ENCODE measurements at places on chromosomes 1 and 21.

DNA sequence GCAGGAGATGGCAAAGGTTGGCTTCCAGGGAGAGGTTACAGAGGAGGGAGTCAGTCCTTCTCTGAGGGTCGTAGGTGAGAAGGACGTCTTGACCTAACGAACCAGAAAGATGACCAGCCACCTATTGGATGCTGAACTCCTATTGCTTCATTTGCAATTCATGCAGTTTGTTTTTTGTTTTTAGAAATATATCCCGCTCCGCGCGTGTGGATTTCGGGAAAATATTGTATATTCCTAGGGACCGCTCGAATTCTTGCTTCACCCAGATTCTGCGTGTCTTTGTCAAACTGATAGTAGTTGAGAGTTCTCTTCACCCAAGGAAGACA lies 564 bp downstream of the DISP1 start:
- no peak for DNase-seq

GRCh38 chr21:25638660-25639550 lies at the start of gene JAM2:
Gene JAM2, plus strand, starts transcription at chr21:25639258. Its CDS starts 564 bp downstream, at chr21:25639822.
- DNase-seq, result no peak

DNA sequence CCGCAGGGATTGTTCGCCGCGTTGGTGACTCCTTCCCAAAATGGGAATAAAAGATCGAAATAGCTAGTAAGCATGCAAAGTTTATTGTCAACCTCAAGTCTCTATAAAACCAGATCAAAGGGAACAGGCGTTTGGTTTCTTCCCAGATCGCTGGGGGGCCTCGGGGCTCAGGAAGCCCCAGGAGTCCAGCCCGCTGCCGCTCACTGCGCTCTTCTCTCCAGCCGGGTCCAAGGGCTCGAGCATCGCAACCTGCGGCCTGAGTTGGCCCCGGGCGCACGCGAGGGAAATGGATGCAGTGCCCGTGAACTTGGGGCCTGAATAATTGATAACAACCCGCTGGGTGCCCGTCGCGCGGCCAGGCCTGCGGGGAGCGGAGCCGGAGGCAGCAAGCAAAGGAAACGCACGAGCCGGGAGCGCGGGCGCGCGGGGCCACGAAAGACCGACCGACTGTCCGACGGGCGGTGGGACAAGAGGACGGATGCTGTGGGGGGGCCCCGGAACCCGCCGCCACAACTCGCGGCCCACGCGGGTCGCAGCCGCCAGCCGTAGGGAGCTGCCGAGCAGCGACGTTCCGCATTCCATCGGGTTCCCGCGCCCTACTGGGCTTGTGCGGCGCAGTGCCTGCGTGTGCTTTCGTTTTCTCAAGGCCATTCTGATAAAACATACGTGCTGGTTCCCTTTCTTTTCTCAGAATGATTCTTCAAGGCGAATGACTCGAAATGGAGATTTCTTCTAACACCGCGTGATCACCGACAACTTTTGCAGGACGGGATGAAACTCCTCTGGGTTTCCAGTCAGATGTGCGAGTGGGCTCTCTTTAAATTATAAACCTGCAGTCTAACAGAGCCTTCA lies 14.0 kb upstream of the ALX3 start:
- no peak for DNase-seq

DNA sequence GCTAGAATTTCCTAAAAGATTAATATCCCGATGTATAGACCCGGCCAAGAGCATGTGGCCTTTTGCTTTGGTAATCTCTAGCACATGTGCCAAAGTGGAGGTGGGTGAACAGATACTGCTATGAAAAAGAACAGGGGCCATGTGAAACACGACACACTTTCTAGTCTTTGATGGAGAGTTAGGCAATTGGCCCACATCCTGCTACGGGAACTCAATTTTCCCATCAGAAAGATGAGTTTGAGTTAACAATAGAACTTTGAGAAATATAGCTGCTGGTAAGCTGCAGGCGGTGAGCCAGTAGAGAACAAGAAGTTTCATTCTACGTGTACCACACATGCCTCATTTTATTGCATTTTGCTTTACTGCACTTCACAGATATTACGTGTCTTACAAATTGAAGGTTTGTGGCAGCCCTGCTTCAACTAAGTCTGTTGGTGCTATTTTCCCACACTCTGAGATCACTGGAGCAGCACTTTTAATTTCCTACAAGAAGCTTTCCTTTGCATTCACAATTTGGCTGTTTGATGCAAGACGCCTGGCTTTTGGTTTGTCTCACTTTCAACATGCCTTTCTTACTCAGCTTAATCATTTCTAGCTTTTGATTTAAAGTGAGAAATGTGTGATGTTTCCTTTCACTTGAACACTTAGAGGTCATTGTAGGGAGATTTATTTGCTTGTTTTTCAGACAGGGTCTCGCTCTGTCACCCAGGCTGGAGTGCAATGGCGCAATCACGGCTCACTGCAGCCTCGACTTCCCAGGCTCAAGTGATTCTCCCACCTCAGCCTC lies 46.3 kb downstream of the HTR6 start:
- DNase-seq, result no peak

GRCh38 chr1:46302641-46303037 lies 777 bp downstream of the LRRC41 start:
- no peak for DNase-seq

- DNase-seq, result no peak
Observed at GRCh38 chr1:22831729-22832413, 121.2 kb downstream of the EPHB2 start.

GRCh38 chr1:212738330-212738729 lies 38.7 kb upstream of the BATF3 start:
- DNase-seq, result no peak

DNA sequence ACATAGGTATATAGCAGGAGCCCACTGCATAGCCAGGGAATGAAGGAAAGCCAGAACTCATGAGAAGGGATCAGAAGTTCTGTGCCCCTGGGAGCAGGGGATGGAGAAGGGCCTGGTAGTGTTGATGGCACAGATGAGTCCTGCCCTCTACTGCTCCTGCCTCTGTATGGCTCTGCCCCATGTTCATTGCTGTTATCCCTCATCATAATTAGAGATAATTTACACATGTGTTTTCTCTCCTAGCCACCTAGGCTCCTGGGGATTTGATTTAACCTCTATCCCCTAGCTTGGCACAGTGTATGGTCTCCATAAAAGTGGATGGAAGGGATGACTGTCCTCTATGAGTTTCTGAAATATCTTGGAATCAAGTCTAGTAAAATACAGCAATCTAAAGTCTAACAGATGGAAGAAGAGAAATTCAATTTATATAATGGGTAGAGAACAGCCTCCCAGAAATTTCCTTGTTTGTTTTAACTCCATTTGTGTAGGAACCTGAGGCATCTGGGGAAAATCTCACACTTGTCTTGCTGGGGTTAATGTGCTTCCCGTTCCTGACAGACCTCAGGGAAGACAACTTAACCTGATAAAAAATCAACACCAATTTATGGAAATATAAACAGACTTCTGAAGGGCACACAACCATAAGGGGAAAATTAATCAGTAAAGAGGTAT lies 393.8 kb downstream of the HHAT start:
- no peak for DNase-seq

DNA sequence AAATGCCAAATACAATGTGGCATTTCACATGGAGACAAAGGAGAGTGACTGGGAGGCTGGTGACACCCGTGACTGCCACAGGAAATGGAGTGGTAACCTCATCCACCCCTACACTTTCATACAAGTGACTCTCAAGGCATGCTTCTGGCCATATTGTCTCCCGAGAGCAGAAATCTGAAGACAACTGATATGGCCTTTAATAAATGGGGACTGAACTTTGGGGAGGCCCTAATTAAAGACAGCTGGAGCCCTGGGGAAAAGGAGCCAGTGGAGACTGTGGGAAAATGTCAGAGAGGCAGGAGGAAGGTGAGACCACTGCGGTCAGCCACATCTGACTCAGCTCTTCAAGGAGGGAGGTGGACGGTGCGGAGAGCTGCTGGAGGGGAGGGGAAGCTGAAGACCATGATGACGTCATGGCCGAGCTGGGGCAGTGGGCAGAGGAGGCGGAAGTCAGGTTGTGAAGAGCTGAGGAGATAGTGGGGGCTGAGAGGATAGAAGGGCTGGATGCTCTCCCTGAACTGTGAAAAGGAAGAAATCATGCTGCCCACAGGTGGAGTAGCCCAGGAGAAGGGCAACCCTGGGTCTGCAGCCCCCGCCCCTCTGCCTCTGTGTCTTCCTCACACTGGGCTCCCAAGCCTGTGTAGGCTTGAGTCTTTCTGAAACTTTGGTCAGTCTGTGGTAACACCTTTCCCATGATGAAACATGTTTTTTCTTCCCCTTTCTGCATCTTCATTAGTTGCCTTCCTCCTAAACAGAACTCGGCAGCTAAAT lies 14.0 kb upstream of the NCF2 start:
- DNase-seq, result no peak

DNA sequence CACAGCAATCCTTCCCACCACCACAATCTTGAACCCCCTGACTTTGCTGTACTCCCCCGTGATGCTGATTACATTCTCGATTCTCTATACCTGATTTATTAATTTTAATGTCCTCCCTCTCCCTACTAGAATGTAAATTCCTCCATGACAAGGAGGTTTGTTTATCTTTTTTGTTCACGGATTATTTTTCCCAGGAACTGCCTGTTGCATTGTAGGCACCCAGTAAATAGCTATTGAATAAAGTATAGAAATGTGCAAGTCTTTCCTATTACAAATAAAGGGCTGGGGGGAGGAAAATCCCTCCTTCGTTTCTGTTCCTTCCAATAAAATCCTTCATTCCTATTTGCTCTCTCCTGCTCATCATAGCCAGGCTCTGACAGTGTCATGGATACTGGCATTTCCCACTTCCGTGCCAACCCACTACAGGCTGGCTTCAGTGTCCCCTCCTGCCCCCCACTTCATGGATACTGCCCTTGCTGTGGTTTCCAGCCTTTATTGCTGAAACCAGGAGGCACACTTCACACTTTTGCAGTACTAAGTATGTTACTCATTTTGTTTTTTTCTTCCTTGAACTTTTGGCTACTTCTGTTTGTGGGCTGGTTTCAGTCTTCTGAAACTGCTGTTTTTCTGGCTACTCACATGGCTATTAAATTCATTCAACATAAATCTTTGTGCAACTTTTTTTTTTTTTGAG lies 7.5 kb downstream of the KIF1B start:
- no peak for DNase-seq

DNA sequence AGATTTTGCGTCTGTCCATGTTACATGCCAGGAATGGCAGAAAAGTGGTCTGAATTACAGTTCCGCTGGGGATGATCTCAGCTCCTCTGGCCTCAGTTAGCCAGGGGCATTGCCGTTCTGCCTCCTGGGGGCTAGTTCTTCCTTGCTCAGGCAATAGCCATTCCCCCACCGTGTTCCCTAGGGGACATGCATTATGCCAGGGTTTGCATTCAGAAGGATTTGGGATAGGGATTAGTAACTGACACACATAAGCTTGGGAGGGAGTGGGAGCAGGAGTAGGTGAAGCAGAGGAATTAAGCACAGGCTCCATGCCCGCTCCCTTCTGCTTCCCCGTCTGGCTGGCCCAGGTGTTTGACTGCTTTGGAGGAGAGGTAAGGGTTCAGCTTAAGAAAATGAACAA lies 12.7 kb downstream of the LRRC71 start:
- DNase-seq, result no peak

DNA sequence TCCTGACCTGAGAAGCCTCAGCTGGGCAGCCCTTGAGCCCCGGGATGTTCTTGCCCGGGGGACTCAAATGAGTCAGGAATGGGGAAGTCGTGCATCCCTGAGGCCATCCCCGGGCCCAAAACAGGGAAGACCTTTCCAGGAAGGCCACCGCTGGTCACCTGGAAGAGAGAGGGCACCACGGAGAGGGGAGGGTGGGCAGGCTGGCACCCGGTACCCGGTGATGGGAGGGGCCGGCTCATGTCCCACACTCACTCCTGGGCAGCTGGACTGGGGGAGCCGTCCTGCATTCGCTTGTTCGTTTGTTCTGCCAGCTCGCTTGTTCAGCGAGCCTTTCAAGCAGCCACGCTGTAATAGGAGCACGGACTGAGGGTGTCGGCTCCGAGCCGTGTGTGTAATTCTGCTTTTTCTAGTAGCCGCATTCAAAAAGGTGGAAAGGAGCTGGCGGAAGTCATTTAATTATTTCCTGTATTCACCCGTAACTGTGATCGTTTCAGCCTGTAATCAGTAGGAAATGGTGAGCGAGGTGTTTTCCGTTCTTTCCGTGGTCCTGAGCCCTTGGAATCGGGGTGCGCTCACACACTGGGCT lies 48.4 kb upstream of the CCDC27 start:
- no peak for DNase-seq

- no peak for DNase-seq
Observed at GRCh38 chr1:3160647-3161145, 91.7 kb downstream of the PRDM16 start.

GRCh38 chr1:168491527-168492164 lies 52.2 kb downstream of the XCL2 start:
- DNase-seq, result no peak

DNA sequence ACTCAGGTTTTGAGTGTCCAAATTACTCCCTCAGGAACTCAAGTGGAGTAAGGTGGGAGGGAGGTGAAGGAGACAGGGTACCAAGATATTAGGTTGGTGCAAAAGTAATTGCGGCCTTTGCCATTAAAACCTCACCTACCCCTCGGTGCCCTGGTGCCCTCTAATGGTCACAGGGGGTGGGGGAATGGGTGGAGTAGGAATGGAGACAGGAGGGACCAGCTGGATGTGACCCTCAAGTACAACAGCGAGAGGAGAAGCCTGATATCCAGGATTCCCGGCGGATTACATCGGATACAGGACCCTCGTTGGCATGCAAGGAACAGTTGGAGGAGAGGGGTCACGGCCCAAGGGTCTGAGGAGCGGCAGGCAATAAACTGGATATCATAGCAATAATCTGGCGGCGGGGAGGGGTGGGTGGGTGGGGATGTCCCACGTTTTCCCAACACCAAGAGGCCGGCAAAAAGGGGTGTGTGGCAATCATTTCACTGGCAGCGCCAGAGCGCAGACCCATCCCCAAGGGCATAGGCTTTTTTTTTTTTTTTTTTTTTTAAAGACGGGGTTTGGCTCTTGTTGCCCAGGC lies 4.3 kb upstream of the ZBTB7B start:
- no peak for DNase-seq

GRCh38 chr1:229410692-229411433 lies 23.0 kb downstream of the ACTA1 start:
- no peak for DNase-seq

DNA sequence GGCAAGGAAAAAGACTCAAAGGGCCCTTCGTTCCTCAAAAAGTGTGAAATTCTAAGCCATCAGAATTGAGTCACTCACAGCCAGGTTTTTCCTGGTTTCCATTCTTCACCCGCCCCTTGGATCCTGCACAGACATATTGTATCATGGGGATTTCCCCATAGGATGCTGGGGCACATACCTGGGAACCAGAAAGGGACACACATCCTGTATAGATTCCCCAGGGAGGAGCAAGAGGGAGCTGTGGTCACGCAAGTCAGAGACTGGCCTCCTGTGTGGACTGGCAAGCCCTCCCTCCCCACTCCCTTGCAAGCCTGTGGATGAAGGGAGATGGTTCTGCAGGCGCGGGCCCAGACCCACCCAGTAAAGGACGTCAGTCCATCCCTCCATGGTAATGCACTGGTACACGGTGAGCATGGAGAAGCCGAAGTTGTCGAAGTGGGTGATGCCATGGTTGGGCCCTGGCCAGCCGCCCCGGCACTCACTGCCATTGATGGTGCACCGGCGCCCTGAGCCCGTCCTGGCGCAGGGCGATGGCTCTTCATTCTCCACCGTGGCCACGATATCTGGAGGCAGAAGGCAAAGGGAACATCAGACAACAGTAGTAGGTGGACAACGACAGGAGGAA lies 23.2 kb downstream of the CACNA1S start:
- no peak for DNase-seq

All from activated naive CD4-positive, alpha-beta T cell (primary cell).